Nasal cavity respiratory epithelium epithelial cell of viscerocranial mucosa (primary cell): ENCODE measurements at places on chromosomes 1 and 21. TPM values are rescaled to one million over a fixed set of nuclear protein-coding genes. Genes with fewer than 3 reads are reported as not detected.

The KPRP gene
- total RNA-seq, result 0.34 TPM in 1 of 2 replicates, not detected in the other

The RAP1GAP gene
- total RNA-seq, result 2.6 and 4.1 TPM in 2 replicates

The AJAP1 gene
- total RNA-seq, result 0.36 and 1.7 TPM in 2 replicates

The MCOLN3 gene
- 4.4 and 24.0 TPM in 2 replicates for total RNA-seq

The OR2L8 gene
- not detected in 2 replicates for total RNA-seq

The MRPL37 gene
- 40.8 and 49.9 TPM in 2 replicates for total RNA-seq

The IGSF3 gene
- 50.2 and 215 TPM in 2 replicates for total RNA-seq
